NCI-H2029 treated with DMSO at 0.1 percent for 48 hours (cell line): ENCODE measurements at places on chromosomes 2 and 18.

- no peak for DNase-seq
These were observed 114.9 kb downstream of the GLI2 start for GRCh38 chr2:120850551-120850950.

- no peak for DNase-seq
These were observed 66.9 kb upstream of the ZNG1B start for GRCh38 chr2:113370478-113371091.

DNA sequence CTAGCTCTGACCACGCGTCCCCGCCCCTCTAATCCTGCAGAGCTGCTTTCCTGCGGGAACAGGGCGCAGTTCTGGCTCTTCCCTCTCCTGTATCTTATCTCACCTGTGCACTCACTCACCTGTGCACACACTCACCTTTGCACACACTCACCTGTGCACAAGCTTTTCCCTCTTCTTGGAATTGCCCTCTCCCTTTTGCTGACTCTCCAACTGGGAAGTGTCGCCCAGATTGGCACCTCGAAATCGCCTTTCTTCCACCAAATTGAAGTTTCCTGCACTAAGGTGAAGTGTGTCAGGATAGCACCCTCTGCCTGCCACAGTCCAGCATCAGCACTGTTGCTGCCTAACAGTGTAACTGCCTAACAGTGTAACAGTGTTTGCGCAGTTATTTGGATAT is 566 bp upstream of the CMPK2 start:
- peak; percentile 41 for DNase-seq

DNA sequence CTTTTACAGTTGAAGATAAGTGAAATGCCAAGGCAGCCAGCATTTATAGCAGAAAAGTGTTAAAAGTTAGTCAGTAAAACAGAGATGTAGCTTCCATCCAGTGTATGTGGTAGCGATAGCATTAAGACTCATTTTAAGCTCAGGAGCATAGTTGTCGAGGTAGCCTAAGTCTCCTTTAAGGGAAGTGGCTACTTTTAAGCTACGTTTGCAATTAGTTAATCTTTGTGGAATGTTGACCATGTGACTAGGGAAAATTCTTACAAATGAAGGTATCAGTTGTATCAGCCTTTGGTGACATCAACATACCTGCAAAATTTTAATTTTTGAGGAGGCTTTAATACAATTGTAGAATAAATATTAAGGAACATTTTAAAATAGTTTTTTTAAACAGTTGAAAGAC is 61.9 kb downstream of the LHCGR start:
- no peak for DNase-seq

- DNase-seq = no peak
These were observed 8.7 kb upstream of the IMP4 start for GRCh38 chr2:130334026-130334425.

DNA sequence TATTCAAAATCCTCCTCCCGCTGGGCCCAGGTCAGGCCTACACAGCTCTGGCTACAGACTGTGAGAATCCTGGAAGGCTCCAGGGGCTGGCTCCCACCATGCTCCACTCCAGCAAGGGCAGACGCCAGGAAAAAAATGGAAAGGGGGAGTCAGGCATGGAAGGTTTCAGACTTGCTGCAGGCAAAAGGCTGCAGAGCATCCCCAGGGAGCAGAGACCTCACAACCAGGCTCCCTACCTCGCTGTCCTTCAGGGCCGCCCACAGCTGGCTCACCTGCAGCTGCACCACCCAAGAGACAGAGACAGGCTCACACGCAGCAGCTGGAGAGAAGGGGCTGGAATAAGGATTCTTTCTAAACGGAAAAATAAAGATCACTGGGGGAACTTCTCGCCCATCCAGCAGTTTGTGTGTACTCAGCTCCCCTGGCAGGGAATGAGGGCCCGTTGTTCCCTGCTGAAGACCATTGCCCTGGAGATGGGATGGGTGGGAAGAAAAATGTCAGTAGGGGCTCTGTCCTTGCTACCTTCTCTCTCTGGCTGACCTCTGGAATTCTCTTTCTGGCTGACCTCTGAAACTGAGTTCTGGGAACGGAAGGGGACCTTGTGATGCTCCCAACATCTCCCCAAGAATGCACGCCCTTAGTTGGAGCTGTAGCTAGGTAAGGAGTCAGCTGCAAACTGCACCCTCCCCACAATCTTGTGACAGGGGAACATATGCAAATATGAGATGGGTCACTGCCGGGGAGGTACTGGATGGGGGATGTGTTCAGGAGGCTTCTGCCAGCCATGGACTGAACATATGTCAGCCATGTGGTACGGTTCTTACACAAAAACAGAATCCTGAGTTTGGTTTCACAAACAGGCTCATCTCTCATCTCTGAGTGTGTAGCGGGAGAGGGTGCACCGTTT is 34.5 kb downstream of the BCL2 start:
- DNase-seq = no peak

GRCh38 chr18:58694720-58695468 is 23.6 kb downstream of the MALT1 start:
- no peak for DNase-seq

DNA sequence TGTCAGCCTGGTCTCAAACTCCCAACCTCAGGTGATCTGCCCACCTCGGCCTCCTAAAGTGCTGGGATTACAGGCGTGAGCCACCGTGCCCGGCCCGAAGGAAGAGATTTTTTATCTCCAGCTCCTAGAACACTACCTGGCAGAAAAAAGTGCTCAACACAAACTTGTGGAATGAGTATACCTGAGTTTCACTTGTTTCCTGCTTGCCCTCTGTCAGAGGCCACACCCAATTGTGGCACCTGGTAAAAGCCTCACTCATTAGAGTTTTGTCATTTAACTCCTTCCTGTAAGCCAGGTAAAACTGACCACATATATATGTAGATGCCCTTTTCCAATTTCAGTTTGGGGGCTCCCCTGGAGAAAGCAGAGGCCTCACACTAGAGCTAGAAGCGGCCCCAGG is 42.2 kb upstream of the RTN4 start:
- DNase-seq = no peak

- no peak for DNase-seq
These were observed 689.8 kb upstream of the NXPH2 start for GRCh38 chr2:139469985-139470384.
